ENCODE measurements at places on chromosomes 6 and 20.

GRCh38 chr6:34982424-34982852 is 93.4 kb downstream of the ANKS1A start:
- peak; percentile 48 for DNase-seq

- no peak for DNase-seq
Measured at GRCh38 chr6:170017603-170018320, 266.3 kb downstream of the ERMARD start.

DNA sequence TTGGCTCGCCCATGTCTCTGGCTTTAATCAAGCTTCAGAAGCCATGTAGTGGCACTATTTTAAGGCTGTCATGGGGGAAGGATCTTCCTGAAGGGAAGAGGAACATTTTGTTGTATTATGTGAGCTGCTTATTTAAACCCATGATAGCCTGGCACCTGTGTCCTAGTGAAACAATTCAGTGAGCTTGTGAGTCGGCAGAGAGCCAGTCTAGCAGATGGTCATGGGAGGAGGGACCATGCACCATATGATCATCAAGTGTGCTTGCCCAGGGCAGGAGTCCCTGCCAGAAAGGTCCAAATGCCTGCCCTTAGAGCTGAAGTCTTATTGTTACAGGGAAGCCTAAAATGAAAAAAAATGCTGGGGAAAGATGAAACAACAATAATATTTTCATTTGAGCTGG is 132.9 kb downstream of the PRDM13 start:
- no peak for DNase-seq

GRCh38 chr6:13156381-13156780 is 172.0 kb downstream of the TBC1D7 start:
- DNase-seq, result no peak

- DNase-seq, result peak; percentile 6
Measured at GRCh38 chr6:107318100-107318736, 141.1 kb downstream of the PDSS2 start.

GRCh38 chr6:15427331-15428070 is 181.6 kb downstream of the JARID2 start:
- DNase-seq, result no peak

GRCh38 chr6:122063076-122063475 is 336.4 kb upstream of the HSF2 start:
- DNase-seq, result no peak

- DNase-seq, result no peak
Measured at GRCh38 chr6:38113825-38114576, 294.5 kb downstream of the ZFAND3 start.

DNA sequence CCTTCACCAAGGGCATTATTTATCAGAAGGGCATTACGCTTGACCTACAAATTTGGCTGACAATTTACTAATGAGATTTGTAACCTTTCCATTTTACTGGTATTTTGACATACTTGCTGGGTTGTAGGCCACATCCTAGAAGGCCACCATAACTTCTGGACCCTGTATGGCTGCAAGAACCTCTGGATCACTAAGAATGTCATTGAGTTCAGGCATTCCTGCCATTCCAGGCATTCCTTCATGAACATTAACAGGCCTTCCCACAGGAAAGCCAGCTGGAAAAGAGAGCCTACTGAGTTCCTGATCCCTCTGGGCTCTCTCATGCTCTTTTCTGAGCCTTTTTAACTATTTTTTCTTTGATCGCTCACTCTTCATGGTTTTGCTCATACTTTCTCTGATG is 28.4 kb upstream of the SLC35A1 start:
- no peak for DNase-seq

DNA sequence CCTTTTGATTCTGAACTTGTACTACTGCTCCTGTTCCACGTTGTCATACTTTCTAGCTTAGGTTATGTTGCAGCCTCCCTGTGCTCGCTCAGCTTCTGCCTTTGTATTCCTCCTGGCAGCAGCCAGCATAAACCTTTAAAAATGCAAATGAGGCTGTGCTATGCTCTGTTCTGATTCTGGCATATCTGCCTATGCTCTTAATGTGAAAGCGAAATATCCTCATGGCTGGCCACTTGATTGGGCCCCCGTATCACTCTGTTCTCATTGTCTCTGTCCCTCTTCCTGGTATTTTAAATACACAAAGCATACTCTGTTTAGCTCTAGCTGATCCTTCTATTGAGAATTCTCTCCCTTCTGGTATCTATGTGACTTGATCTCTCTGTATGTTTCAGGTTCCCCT is 139.0 kb downstream of the JARID2 start:
- no peak for DNase-seq

DNA sequence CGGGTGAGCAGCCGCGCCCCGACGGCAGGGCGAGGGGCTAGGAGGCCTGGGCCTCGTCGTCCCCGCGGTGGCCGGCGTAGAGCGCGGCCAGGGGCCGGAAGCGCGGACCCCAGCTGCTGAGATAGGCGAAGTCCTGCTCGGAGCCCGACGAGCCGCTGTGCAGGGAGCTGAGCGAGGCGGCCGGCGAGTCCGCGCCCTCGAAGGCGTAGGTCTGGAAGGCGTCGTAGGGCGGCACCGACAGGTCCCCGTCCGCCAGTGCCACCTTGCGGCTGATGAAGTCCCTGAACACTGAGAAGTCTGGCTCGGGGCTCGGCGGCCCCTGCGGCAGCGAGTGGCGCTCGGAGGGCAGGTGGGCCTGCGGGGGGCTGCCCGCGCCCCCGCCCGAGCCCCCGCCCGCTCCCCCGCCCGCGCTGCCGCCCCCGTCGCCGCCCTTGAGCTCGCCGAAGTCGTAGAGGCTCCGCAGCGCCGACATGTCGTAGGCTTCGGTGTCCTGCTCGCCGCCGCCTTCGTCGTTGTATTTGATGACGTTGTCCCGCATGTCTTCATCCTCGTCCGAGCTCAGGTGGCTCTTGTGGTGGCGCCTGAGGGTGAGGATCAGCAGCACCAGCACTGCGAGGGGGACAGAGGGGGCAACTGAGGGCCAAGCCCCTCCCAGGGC is 56.5 kb downstream of the CD40 start:
- peak; percentile 14 for DNase-seq

GRCh38 chr6:106892186-106892585 is 82.3 kb downstream of the CD24 start:
- no peak for DNase-seq

- DNase-seq, result no peak
Measured at GRCh38 chr6:53189554-53189953, 40.9 kb upstream of the GCM1 start.

GRCh38 chr20:51750037-51750769 is 18.0 kb downstream of the ATP9A start:
- peak; percentile 62 for DNase-seq

GRCh38 chr20:24676353-24676977 is 207.0 kb downstream of the SYNDIG1 start:
- no peak for DNase-seq

DNA sequence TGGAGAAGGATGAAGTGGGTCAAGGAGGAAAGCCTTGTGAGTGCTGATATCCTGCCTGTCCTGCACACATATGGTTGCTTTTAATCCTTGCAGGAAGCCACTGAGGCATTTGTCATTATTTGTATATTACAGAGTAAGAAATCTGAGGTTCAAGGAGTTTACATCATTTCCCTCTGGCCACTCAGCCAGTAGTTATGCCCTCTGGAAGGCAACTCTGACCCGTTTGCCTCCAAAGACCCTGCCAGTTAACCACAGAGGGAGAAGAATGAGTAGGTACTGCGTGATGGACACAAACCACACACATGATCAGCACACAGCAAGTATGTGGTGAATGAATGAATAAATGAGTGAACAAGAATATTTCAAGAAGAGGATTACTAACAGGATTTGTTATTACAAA is 7.9 kb upstream of the FAM210B start:
- DNase-seq, result no peak

GRCh38 chr20:61925555-61926252 is 140.0 kb downstream of the TAF4 start:
- no peak for DNase-seq

- DNase-seq, result no peak
Measured at GRCh38 chr20:37921341-37921929, 18.5 kb downstream of the VSTM2L start.

DNA sequence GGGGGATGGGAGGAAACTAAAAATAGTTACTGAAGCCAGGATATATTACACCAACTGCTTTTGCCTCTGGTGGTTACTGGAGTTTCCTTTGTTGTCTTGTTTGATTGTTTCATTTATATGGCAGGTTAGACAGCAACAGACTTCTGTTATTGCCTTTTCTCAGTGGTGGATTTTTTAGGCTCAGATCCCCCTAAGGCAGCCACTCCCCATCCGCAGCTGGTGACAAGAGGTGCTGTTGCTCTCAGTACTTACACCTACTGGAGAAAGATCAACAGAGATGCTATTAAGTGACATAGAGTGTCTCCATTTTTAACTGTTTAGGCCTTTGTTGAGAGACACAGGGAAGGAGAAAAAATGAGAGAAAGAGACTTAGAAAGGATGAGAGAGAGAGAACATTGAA is 552.1 kb downstream of the PKHD1 start:
- DNase-seq, result no peak

DNA sequence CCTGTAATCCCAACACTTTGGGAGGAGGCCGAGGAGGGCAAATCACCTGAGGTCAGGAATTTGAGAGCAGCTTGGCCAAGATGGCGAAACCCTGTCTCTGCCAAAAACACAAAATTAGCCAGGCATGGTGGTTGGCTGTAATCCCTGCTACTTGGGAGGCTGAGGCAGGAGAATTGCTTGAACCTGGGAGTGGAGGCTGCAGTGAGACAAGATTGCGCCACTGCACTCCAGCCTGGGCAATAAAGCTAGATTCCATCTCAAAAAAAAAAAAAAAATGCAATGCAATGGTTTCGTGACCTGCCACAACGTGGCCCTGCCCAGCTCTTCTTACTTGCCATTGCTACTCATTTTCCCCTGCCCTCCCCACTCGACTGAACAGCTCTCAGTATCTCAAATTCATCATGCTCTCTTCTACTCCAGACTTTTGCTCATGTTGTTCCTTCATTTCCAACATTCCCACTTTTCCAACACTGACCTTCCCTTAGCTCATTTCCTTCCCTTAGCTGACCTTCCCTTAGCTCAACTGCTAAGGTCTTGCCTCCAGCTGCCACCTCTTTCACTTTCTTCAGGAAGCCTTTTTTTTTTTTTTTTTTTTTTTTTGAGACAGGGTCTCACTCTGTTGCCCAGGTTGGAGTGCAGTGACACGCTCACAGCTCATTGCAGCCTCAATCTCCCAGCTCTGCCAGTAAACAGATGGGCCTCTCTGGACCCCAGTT is 2.1 kb upstream of the MTHFD1L start:
- no peak for DNase-seq

DNA sequence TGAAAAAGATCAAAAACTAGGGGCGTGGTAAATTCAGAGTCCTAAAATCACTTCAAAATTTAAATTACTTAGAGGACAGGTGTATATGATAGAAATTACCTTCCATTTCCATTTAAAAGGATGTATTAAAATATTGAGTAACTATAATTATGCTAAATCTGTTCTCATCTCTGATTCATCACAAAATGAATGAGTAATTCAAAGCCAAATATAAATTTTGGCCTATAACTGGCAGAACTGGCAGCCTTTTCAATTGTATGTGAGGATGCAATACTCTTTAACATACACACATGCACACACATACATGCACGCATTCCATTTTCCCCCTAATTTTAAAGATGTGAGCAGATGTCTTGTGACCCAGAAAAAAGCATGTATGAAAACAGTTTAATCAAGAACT is 194.6 kb downstream of the EPM2A start:
- DNase-seq, result no peak

DNA sequence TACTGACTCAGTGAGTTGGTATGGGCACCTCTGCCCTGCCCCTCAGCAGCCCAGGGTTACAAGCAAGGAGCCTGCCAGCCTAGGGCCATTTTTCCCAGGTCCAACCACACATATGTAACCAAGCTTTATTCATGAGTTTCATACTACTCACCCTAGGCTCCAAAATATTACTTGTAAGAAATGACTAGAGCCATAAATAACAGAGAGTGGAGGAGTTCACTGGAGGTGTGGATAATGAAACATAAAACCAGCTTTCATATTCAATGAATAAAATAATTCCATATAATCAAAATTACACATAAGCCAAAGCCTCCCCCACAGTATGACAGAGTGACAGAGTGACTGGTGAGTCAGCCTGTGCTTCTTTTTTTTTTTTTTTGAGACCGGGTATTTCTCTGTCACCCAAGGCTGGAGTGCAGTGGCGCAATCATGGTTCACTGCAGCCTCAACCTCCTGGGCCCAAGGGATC is 229.8 kb upstream of the SASH1 start:
- no peak for DNase-seq

- DNase-seq, result no peak
Measured at GRCh38 chr6:146041282-146041681, 12.4 kb downstream of the GRM1 start.

DNA sequence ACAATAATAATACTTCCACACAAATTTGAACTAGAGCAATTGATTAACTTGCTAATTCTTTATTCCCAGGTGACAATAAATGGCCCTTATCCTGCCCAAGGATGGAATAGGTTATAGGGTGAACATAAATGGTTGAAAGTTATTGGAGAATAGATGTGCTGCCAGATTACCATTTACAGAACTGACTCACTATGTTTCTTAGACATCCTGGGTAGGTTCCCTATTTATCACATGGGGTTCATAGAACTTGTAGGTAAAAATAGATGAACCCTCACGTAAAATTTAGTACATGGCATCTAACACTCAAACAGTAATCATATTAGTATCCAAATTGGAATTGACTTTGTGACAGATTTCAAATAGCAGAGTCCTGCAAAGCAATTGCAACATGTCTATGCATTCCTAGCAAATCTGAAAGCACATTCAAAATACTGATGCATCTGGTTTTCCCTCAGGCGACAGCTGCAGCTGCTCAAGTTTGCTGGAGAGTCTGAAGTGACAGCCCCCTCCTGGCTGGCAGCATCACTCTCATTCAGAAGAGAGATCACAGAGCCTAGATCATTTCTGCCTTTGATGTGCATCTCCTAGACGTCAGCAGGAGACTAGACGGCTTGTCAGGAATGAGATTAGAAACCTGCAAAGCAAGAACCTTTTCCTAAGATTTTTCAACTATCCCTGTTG is 80.2 kb upstream of the RNF217 start:
- no peak for DNase-seq

- no peak for DNase-seq
Measured at GRCh38 chr20:62638679-62639406, 3.5 kb upstream of the SLCO4A1 start.

DNA sequence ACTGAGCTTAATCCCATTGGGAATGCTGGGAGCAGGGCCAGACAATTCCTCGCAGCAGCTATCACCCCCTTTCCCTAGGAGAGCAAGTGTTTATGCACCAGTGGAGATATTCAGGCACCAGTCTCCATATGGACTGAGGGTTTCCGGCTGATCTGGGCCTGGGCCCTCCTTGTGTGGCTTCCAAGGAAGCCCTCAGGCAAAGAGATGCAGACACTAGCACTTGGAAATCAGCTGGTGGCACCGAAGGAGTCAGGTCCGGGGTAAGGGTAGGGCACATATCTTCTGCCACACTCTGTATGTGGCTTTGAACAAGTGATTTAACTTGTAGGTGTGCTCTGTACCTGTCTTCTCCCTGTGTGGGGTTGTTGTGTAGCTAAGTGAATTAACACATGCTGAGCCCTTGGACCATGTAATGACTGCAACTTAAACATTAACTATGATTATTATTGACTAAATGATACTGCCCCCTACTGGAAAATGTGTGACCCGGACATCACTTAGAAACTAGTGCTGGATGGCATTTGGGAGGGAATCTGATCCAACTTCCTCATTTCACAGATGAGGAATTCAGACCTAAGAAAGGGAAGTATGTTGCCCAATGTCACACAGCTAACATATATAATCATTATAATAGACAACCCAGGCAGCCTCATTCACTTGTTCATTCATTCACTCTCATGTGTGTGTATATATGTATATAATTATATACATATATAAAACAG is 19.3 kb upstream of the WFDC2 start:
- DNase-seq, result no peak

Measured in nucleus accumbens (tissue), 56 donors.